ENCODE measurements at places on chromosomes 5 and 9.

DNA sequence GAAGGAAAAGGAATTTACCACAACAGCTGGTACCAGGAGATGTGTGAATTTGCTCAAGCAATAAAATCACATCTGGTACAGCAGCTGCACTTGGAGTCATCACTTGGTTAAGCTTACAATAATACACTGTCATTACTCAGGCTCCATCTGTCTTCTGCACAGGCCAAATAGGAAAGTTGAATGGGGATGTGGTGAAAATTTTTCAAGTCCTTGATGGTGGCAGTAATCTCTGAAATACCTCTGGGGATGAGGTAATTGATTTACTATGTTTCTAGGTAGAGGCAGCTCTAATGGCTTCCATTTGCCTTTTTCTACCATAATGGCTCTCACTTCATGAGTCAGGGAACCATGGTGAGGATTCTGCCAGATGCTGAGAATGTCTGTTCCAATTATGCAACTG, 206.8 kb upstream of the ATP10B start:
- peak; percentile 5 for DNase-seq

GRCh38 chr5:134100283-134101091, 14.0 kb upstream of the TCF7 start:
- peak; percentile 80 for DNase-seq

DNA sequence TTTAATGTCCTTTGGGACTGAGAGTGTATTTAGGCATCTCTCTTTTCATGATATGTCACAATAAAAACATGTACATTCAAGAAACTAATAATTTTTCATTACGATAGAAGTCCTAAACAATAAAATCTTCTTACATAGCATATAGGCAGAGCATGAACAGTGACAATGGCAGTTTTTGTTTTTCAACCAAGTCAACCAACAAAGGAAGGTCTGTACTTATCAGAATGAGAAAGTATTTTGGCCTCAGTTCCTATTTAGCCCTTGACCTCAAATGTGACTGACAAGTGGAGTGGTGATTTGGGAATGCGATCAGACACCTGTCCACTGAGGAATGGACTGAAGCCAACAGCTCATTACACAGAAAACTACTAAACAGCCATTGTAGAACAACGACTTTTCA, 219.5 kb downstream of the TMEM161B start:
- no peak for DNase-seq

GRCh38 chr5:12323637-12324229, 419.5 kb upstream of the CTNND2 start:
- DNase-seq = no peak

DNA sequence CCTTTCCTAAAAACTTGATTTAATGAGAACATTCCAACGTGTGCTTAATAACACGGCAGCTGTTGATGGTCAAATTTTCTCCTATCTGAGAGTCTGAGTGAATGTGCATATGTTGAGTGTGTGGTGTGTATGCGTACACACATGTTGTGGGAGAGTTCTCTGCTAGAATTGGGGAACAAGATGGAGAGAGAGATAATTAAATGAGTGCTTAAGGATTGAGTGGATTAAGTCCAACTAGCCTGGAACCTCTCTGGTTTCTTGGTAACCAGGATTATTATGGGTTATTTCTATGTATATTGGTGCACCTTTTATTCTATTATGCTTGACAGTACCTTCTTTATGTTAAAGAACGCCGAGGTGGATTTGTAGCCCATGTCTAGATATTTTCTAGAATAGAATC, 36.4 kb upstream of the TNFAIP8 start:
- no peak for DNase-seq

GRCh38 chr5:165209101-165209727, 1703.8 kb downstream of the MAT2B start:
- peak; percentile 30 for DNase-seq

DNA sequence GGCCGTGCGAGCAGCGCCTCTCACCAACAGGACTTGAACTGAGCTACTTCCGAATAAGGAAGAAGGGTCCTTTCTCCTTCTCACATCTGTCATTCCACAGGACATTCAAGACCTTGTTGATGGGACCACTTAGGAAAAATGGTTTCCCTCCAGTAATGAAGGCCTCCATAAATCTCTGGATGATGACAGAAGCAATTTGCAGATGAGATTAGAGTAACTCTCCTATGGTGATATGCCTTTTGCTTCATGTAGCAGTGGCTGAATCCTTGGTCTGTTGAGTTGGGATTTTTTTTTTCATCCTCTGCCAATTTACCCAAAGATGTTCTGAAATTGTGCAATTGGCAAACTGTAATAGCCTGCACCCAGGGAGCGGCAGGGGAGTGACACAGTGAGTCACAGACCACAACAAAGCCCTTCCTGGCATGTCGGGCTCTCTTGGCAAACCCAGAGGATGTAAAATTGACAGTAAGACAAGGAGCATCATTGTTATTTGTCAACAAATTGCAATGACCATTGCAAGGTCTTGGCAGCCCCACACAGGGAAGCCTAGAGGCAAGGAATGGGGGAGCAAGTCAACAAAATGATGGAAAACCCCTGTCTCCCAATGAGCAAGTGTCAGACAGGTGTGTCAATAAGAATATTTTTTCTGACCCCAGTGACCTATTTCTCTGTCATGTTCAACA, 275.9 kb downstream of the ACTL7B start:
- peak; percentile 3 for DNase-seq

DNA sequence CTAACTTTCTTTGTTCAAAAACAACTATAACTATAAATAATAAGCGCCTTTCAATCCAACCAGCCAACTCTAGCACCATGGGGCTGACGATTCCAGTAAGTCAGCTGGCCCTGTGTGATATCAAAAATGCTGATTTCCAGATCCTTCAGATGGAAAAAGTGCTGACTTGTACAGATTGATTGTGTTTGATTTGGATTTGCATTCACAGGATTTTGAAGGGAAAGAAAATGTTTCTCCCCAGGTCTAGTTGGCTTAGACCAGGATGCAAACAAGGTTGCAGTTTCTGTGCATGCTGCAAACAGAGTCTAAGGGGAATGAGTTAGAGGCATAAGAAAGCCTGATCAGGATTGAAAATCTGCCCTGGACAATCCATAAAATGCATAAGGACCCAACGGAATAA, 68.9 kb downstream of the SLC1A3 start:
- DNase-seq = no peak

DNA sequence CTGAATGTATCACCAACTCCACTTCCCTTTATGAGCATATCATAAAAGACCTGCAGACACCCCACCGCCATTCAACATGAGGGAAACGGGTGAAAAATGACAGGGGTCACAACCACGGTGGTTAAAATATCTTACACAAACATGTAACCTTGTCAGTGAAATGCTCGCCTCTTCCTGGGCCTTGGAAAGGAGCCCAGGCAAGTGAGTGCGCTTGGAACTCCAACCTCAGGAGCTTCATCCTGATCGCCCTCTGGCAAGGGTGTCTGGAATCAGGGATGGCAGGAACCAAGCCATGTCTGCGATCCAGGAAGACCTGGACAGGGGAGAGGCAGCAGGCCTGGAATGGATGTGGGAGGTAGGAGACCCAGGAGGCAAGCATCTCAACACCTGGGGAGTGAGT, 282.7 kb downstream of the GAS1 start:
- peak; percentile 29 for DNase-seq

GRCh38 chr9:130447193-130447816, 2.5 kb downstream of the ASS1 start:
- no peak for DNase-seq

DNA sequence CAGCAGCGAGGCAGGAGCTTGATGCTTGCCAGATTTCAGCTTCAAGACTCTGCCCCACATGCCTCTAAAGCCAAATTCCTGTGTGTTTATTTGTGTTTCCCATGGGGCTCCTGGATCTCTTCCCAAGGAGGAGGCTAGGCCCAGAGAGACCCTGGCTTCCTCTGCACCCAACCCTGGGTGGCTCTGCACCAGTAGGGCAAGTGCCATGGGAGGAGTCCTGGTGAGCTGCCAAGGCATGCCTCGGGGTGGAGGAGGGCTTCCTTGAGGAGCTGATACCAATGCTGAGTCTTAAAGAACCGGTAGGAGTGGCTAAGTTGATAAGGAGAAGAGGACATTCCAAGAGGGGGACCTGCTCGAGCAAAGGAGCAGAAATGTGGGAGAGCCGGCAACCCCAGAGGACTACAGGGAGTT, 6.8 kb upstream of the TIFAB start:
- DNase-seq = peak; percentile 13

- DNase-seq = no peak
Observed at GRCh38 chr5:143315929-143316328, 87.6 kb downstream of the NR3C1 start.

DNA sequence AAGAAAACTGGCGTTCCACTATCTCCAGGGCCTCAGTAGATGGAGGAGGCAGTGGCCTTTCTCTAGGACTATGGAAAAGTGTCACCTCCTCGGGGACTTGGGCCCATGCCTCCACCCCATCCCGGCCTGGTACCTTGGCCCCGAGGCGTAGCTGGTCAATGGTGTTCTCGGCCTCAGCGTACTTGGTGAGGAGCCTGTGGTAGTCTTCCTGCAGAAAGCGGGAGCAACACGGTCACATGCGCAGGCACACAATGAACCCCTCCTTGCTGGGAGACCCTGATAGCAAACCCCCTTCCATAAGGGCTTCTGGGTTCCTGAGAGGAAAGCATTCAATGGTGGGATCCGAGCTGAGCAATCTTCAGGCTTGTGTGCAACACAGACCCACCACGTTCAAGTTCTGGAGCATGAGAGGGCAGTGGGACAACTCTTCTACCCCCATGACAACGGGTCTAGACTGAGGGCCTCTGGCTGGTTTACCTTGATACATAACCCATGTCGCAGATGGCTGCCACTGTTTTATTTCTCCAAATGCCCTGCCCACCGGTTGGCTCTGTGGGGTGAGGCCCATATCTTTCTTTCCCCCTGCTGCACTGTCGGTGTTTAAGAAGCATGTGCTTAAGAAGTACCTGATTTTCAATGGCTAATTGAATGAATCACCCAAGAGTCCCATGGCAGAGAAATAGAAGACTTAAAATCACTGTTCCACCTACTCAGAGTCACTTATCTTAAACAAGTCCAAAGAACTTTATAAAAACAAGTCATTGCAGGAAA, 13.6 kb downstream of the AKNA start:
- no peak for DNase-seq

GRCh38 chr9:93663877-93664548, 87.6 kb downstream of the PHF2 start:
- no peak for DNase-seq

- no peak for DNase-seq
Observed at GRCh38 chr9:126071076-126071750, 255.4 kb upstream of the MVB12B start.

DNA sequence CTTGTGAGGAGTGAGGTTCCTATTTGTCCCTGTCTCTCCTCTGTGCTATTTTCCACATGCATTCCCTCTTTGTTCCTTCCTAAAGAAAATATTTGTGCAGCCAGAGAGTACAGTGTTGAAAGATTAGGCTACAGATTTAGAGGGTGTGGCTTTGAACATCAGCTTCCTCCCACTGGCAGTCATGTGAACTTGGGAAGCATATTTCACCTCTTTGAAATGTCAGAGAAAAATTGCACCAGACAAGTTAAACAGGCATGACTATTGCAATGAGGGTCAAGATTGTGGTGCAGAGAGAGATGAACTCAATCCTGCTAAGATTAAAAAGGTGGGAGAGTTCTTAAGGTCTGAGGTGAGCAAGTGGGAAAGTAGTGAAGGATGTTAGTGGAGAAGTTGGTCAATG, 641.0 kb downstream of the DNAH5 start:
- no peak for DNase-seq

- DNase-seq = peak; percentile 78
Observed at GRCh38 chr5:56200971-56201666, 32.0 kb downstream of the ANKRD55 start.

DNA sequence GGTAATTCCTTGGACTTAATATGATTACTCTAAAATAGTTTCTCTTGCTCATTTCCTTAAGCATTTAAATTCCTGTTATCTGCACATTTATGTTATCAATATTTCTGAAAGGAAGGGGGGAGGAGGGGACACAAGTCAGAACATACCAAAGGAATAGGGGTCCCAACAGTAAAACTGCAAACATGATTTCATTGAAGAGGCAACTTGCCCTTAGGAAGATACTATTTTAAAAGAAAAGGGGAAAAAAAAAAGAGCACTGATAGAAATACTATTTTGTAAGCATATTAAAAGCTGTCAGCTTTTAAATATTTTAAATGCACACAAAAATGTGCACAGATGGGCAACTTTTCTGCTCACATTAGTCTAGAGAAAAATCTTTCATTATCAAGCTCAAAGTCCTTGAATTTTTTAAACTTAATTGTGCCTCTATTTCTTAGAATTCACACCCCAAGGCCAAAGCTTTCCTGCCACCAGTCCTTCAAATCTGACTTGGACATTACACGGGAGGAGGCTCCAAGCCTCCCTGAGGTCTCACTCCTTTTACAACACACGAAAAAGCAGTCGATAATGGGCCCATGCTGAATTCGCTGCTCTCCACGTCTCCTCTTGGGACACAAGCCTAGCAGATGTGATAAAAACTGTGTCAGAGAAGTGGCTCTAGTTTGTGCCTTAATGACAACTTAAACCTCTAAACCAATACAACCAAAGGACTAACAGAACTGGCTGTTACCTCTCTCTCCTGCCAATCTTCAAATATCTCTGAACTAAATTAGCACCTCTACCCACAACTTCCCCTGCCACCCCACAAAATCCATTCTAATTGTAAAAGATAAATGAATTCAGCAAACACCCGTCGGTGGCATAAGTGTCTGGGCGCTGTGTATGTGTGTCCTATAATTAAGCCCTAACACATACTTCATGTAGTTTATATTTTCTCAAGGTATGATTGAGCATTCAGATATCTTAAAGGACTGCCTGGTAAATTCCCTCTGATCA, 154.3 kb downstream of the DENND1A start:
- DNase-seq = no peak

DNA sequence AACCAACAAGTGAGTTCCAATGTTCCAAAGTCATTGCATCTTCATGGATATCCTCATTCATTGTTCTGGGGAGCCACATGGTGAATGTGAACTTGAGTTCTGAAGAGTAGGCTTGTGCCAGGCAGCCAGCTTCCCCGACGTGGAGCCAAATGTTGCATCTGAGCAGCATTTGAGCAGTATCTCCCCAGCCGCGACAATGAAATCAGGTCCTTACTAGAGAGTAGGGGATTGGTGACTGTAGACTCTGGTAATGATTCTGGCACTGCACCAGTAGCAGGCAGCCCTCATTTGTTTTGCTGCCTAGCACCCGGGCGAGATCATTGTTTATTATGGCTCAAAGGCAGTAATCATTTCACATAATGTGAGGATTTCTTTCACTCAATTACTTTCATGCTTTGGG, 451.4 kb upstream of the C9orf72 start:
- DNase-seq = no peak

DNA sequence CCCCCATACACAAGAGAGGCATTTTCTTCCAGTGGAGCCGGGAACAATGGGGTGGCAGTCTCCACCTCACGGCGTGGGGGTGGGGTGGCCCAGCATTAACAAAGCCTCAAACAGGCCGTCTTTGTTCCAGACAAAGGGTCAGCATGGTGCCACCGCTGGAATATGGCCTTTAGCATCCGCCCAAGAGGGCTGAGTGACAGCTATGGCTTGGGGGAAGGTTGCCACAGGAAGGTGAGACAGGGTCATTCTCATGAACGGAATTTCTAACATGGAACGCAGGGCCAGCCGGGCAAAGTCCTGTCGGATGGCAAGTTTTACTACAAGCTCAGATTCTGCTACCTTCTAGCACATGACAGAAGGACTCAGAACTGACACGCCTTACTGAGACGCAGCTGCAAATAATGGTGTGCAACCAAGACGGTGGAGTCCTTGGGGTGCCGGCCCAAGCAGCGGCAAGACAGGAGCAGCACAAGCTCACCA, 64.0 kb downstream of the OTULIN start:
- DNase-seq = no peak

Measured in astrocyte of the spinal cord (primary cell).